Stimulated activated CD8-positive, alpha-beta memory T cell treated with anti-CD3 and anti-CD28 coated beads, Interleukin-15, amount 100 ng/mL, for 24 hours (primary cell): ENCODE measurements at places on chromosomes 5 and 9.

GRCh38 chr9:137320555-137321384 is 18.7 kb upstream of the NRARP start:
- DNase-seq: no peak

DNA sequence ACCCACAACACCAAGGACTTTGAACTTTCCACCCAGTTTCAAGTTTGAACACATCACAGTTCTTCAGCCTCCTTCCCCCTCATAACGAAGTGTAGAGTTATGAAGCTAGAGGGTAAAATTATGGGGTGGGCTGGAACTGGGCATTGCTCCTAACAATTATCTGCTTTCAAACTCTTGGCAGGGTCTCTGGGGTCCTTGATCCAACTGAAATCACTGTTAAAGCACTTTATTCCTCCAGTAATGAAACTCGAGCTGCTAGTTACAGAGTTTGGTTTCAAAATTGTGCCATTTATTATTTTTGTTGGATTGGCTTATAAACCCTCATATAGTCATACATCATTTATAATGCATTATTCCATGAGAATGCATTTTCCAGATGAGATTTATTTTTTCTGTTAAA is 158.5 kb downstream of the RGS3 start:
- DNase-seq: no peak

- DNase-seq: no peak
Measured at GRCh38 chr9:16771356-16771755, 99.1 kb downstream of the BNC2 start.

DNA sequence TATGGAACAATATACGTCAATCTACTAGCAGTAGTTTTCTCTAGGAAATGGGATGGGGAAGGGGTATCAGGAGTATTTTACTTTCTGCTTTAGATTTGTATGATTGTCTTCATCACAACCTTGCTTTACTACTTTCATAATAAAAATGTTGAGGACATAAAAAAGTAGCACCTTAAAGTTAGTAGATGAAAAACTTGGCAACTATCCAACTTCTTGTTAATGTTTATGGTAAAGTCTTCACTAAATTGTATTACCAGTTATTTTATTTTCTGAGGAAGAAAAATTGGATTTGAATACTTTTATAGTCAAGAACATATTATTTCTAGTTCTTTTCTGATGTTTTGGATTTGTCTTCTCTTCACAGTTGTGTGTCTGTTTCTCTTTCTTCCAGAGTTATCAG is 372.1 kb downstream of the ARRDC3 start:
- DNase-seq: no peak

DNA sequence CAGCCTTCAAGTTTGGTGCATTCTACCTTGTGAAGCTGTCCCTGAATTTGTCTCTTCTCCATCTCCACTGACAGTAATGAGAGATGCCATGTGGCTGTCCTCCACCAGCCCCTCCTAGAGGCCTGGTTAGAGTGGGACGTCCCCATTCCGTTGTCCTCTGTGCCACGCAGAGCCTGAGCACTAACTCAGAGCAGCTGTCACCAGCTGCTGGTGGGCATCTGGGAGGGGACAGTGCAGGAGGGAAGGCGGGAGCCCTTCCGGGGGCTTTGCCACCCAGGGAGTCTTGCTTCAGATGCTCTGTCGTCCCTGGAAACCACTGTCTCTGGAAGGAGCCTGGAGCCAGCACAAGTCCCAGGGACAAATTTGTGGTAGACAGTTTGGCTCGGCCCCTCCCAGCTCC is 78.6 kb downstream of the PDZD2 start:
- no peak for DNase-seq

DNA sequence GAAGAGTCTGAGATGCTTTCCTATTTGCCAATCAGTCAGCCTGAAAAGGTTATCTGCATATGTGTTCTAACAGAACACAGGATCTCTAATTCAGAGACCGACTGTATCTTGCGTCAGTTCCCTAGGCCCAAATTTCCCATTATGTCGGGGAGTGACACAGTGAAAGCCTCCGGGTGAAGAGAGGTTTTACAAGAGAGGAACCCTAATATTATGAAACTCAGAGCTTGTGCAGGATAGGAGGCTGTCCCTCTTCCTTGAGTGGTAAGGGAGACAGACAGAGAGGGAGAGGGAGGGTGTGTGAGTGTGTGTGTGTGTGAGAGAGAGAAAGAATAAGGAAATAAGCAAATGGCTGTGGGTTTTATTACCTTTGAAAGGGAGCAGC is 1.9 kb downstream of the CD14 start:
- no peak for DNase-seq

GRCh38 chr9:113558632-113559502 is 95.3 kb downstream of the RGS3 start:
- DNase-seq: no peak

GRCh38 chr5:74310997-74311930 is 329.3 kb downstream of the ENC1 start:
- DNase-seq: no peak

- DNase-seq: no peak
Measured at GRCh38 chr9:36862206-36863145, 171.6 kb downstream of the PAX5 start.

DNA sequence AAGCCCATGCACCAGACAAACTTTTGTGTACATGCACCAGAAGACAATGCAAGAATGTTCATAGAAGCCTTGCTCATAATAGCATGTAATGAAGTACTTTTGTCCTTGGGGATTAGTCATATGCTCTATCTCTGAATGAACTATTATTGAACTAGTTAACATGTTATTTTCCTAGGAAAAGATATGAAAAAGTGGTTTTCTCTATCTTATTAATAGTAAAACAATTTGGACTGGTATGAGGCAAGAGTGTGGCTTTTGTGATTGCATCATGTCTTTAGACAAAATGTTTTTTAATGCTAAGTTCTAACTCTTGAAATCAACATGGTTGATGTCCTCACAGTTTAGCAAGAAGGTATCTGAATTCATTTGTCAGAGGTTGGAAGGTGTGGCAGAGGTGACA is 55.7 kb upstream of the SPDL1 start:
- DNase-seq: no peak

DNA sequence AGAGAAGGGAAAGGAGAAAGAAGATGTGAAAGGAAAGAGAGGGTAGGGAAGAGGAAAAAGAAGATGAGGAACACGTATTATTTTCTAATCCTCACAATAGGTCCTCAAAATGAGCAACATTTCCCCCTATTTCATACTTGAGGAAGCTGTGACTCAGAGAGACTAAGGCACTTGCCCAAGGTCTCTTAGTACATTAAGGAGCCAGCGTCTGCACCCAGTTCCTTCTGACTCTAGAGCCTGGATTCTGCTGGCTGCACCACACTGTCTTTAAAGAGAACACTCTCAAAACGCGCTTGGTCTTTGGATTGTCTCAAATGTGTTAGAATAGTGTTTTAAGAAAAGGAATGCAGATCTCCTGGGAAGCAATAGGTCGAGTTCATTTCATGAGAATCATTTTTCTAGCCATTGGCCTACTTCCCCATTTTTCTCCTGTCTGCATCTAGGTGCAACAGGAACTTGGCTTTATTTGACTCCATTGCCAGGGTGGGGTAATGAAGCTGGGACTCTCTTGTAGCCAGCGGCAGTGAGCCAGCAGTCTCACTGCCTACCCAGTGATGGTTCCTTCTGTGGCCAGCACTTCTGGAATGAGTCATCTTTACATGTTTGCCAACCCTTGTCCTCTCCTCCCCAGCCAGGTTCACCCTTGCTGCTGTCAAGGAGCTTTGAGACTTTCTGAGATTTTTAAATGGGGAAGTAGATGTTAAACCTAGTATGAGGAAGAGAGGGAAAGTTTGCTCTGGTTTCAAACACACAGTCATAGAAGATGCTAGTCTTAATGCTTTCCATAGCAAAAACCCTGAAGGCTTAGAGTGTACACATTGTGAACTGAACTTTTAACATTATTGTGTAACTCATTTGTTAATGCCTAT is 82.7 kb downstream of the DOCK8 start:
- no peak for DNase-seq

DNA sequence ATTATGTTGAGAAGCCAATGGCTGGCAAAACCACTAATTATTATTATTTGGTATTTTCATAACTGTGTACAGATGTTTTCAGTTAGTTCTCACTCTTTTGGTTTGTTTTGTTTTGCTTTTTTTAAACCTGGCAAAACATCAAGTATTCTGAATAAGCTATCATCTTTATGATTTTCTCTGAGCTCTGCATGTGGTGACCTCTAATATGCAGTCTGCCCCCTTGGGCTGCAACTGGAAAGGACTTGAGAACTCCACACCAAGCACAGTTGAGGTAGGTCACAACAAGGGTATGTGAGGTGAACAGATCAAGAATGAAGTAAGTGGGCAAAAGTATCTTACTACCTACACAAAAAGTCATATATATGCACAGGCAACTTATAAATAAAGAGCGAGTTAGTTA is 202.2 kb downstream of the NFIB start:
- no peak for DNase-seq

- DNase-seq: no peak
Measured at GRCh38 chr5:17123010-17123409, 94.4 kb upstream of the BASP1 start.

GRCh38 chr5:176733406-176734262 is 76.7 kb upstream of the UNC5A start:
- DNase-seq: no peak

DNA sequence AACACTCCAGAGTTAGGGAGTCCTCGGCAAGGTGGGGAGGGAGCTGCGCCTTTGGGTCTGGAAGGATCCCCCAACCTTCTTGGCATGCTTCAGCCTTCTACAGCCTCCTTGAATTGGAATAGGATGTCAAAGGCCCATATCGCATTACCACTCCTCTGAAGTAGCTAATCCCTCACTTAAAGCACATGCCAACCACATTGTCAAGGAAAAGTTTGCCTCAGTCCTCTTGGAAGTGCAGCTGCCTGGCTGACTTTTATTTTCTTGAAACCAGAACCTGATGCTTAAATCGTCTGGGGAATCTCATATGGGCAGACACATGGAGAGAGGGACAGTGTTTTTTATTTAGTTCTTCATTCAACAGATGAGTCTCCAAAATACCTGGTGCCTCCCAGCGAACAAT is 14.5 kb downstream of the CXCL14 start:
- DNase-seq: no peak

GRCh38 chr5:154811653-154812465 is 38.5 kb downstream of the FAXDC2 start:
- DNase-seq: no peak

GRCh38 chr5:56328753-56329560 is 95.8 kb upstream of the ANKRD55 start:
- no peak for DNase-seq

DNA sequence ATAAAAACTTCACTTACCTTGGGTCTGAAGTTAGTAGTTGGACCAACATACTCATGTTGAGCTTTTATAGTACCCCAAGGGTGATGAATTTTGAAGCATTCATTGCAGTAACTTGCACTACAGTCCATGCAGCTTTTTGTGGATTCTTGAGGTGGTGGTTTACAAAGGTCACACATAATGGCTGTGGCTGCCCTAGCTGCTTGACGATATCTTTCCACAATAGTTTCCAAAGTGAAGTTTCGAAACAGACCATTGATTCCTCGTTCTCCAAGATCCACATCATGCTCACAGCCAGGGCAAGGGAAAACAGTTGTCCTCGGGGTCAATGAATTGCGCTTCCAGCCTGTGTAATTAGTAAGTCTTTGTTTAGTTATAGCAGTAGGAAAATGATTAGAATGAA is 22.7 kb downstream of the TRIM36 start:
- DNase-seq: no peak

- DNase-seq: no peak
Measured at GRCh38 chr5:81313686-81314085, 12.3 kb downstream of the ZCCHC9 start.

- no peak for DNase-seq
Measured at GRCh38 chr9:121694600-121694999, 43.2 kb downstream of the DAB2IP start.

DNA sequence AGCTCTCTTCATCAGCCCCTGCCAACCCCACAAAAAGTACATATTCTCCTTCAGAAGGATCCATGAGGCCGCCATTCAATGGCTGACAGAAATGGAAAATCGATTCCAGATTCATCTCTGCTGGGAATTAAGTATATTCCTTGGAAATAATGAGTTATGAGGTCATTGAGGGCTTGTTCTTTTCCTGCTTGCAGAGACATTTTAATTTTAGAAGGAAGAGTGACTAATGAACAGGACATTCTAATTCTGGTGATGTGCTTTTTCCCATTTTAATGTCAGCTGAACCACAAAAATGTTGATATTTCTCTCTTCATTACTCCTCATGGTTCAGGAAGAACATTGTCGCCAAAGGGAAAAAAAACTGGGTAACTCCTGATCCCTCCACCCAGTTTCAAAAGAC is 314.0 kb downstream of the PIK3R1 start:
- no peak for DNase-seq

DNA sequence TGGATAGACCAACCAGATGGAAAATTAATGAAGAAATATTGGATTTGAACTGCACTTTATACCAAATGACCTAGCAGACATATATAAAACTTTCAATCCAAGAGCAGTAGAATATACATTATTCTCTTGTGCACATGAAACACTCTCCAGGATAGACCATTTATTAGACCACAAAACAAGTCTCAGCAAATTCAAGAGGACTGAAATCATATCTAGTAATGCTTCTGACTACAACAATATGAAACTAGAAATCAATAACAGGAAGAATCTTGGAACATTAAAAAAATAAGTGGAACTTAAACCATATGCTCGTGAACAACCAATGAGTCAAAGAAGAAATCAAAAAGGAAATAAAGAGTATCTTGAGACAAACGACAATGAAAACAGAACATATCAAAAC is 150.0 kb upstream of the CD180 start:
- DNase-seq: no peak

- no peak for DNase-seq
Measured at GRCh38 chr9:128078504-128079434, 10.7 kb downstream of the SLC25A25 start.

DNA sequence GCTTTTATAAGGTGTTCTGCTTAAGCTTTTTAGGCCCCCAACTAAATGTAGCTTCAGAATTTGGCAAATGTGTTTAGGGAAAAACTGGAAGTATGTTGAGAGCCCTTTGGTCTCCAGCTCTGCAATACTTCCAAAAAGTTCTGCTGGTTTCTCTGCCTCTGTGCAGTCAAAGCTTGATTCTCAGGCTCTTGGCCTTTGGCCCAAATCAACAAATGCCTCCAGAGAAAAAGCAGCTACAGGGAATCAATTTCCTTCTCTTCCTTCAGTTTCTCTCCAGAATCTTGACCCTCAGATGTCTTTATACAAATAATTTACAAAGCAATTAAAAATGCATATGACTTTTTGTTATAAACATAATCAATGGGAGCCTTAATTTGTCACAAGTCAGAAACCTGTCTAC is 235.7 kb downstream of the COMMD10 start:
- DNase-seq: no peak

- no peak for DNase-seq
Measured at GRCh38 chr5:30099634-30100033, 1093.9 kb upstream of the CDH6 start.

DNA sequence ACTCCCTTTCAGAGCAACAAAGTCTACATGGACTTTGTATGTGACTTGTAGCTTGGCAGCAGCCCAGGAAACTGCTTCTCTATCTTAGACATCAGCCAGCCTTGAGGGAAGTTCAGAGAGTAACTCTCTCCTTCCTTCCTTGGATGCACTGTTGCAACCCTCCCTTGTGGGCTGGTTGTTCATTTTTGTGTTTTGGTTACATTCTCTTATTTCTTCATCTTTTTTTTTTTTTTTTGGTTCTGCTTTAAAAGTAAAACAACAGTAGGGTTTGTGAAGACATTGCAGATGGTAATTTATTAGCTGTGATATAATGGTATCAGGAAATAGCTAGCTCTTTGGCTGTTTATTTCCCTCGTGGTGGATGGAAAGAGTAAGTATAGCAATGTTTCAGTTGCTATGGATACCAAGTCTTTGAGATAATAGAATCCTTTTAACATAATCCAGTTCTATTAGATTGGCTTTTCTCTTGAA is 97.9 kb upstream of the MAMDC2 start:
- DNase-seq: no peak

- DNase-seq: no peak
Measured at GRCh38 chr5:154642499-154643245, 112.5 kb upstream of the LARP1 start.
